ENCODE measurements at places on chromosomes 12 and 14. TPM values are rescaled to one million over a fixed set of nuclear protein-coding genes. Genes with fewer than 3 reads are reported as not detected.

The ARG2 gene
- 47.9 TPM for total RNA-seq

The PARP2 gene
- total RNA-seq: 13.0 TPM

The SDR9C7 gene
- total RNA-seq: not detected

DNA sequence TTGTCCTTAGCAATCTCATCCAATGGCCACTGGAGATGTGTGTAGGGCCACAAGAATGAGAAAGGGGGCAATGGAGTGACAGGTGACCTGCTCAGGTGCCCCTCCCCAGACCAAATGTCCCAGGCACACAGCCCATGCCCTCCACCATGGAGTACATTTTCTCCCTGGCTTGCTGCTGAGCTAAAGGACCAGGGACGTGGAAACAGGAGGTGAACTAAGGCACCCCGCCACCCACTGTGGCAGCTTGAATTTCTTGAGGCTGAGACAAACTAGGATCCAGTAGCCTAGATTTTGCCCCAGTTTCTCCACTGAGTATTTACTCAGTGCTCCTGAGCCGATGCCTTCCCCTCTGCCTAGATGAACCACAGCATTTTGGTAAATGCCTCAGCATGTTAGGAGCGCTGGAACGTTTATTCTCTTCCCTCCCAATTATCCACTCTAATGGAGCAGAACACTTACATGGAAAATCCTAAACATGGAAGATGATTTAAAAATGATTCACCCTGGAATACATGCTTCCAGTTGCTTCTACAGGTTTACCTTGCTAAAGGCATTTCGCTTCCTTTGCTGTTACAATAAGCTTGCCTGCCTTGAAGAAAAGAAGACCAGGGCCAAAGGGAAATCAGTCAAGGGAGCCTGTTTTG is 198.0 kb downstream of the ZFP36L1 start:
- no peak for DNase-seq

GRCh38 chr14:65222440-65222858 is 120.1 kb upstream of the MAX start:
- peak; percentile 78 for DNase-seq

DNA sequence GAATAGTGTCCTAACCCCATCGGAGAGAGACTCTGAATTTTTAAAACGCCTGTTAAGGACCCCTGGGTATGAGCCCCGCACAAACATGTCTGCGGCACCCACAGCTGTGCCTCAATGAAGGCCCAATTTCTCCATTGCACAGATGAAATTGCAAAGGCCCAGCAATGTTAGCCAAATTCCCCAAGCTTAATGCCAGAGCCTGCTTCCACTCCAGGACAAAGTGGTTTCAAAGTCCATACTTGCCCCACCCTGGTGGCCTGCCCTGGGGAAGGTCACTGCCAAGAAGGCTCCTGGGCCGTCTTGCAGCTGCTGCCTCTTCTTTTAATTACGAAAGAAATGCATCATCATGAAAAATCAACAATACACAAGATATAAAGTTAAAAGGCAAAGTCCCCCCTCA is 1179.7 kb downstream of the VRK1 start:
- peak; percentile 78 for DNase-seq

DNA sequence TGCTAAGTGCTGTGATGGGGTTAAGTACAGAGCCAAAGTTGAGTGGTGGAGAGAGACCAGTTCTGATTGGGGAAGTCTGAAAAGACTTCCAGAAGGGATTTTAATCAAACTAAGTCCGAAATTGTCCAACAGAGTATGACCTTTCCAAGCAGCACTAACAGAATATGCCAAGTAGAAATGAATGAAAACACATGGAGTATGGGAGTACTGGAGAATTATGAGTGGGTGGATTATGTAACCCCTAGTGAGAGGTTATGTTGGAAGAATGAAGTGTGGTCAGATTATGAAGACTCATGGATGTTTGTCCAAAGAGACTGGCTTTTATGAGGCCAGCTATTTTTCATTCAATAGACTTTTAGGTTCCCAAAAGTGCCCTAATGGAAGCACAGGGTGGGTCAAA is 94.0 kb upstream of the PLEKHA5 start:
- DNase-seq: no peak

GRCh38 chr12:48031135-48031960 is 27.1 kb upstream of the COL2A1 start:
- no peak for DNase-seq

DNA sequence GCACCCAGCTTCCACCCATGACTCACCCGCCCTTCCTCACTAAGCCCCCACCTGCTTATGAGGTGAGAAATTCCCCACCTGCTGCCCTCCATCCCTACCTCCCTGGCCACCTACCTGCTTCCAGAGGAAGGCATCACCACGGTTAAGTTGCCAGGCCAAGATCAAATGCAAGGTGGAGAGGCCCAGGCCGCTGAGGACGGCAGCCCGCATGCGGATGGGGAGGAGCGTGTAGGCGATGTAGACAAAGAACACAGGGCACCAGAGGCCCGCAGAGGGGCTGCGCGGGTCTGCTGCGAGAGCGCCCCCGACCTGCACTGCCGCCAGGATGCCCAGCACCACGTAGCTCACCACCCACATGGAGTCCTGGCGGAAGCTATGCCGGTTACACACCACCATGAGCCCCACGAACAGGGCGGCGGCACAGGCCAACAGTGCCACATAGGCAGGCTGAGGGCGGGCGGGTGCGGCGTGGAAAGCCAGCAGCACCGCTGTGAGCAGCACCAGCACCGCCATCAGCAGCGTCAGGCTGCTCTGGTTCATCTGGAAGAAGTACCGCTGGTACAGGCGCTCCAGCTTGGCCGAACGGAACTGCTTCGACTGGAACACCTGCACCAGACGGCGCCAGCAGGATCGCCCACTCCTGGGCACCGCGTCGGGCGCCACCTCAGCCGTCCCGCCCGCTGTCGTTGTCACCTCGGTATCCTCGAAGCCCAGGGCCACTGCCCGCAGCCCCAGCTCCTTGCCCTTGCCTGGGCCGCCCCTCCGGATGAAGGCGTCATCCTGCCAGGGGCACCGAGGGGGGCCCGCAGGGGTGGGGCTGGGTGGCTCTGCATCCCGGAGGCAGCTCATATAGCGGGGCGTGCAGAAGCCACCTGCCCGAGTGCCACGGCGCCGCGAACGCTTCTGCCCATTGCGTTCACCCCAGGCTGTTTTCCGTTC is 6.2 kb downstream of the ADCY6 start:
- no peak for DNase-seq

GRCh38 chr12:115763376-115763775 is 514.1 kb downstream of the MED13L start:
- no peak for DNase-seq

- DNase-seq: no peak
These were observed 21.4 kb downstream of the SOCS2 start for GRCh38 chr12:93593843-93594242.

GRCh38 chr12:101050631-101051030 is 159.4 kb downstream of the SLC5A8 start:
- DNase-seq: no peak

GRCh38 chr12:18586581-18586980 is 151.2 kb downstream of the PLCZ1 start:
- no peak for DNase-seq

Data from Peyer's patch (tissue), 4 donors.